ENCODE measurements at places on chromosomes 16 and 17. TPM values are rescaled to one million over a fixed set of nuclear protein-coding genes. Genes with fewer than 3 reads are reported as not detected.

DNA sequence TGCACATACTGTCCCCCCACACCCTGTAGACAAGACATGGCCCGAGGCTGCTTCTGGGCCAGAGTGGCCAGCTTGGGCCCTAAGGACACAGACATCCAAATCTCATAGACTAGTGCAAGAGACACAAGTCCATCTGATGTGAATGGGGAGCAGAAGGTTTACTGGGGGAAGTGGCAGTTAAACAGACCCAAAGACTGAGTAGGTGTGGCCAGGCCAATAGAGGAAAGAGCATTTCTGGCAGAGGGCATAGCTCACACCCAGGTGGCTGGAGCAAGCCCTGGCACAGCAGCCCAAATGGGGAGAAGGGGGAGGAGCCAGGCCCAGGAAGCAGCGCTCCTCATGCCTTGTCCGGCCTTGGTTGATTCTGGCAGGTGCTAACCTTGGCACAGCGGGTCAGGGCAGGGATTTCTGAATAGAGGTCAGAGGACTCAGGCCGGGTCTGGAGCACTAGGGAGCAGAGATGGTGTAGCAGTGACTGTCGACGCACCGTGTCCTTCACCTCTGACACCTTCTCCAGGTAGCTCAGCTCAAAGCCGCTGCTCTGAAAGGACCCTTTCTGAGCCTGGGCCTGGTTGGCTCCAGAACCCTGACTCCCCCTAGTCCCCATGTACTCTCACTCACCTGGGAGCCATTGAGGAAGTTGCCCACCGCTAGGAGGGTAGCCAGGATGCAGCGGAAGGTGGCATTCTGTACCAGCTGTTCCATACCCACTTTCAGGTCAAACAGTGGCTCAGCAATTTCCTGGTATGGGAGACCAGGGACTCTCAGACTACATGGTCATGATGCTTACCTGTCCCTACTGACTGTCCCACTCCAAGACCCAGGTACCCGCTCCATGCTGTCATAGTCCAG lies 4.1 kb downstream of the TMEM208 start:
- no peak for DNase-seq

The SOX9 gene
- total RNA-seq = 3.2 TPM

- no peak for DNase-seq
These were observed 2.7 kb upstream of the CHRNB1 start for GRCh38 chr17:7442142-7442541.

GRCh38 chr17:17425591-17425990 lies 51.2 kb upstream of the MED9 start:
- DNase-seq = no peak

GRCh38 chr17:76170114-76170513 lies 29.1 kb upstream of the FOXJ1 start:
- no peak for DNase-seq

The KRTAP1-1 gene
- total RNA-seq = not detected

DNA sequence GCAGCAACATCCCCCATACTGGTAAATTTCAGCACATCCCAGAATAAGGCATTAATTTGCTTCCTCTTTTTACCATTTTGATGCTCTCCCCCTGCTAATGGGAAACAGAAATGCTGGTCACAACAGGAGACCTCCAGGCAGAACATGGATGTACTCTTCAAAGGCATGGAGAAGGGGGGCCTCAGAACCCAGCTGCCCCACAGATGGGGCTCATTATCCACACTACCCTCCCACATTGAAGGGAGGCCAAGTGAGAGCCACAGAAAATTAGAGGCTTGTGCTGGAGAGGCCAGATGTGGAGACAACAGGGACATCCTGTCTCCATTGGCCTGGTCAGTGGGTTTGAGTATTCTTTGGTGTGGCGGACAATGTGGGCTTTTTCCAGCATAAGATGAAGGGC lies 150.1 kb upstream of the CDH11 start:
- DNase-seq = no peak

GRCh38 chr16:83306961-83307593 lies 500.7 kb upstream of the HSBP1 start:
- no peak for DNase-seq

- no peak for DNase-seq
These were observed 132.2 kb downstream of the SKAP1 start for GRCh38 chr17:48297825-48298224.

- peak; percentile 87 for DNase-seq
These were observed 116.1 kb upstream of the METRNL start for GRCh38 chr17:82963104-82963950.

- DNase-seq = no peak
These were observed 10.7 kb downstream of the CLUAP1 start for GRCh38 chr16:3511286-3512180.
